ENCODE measurements at places on chromosomes 3 and 15.

- no peak for DNase-seq
Measured at GRCh38 chr3:193262707-193263106, 21.7 kb downstream of the PLAAT1 start.

DNA sequence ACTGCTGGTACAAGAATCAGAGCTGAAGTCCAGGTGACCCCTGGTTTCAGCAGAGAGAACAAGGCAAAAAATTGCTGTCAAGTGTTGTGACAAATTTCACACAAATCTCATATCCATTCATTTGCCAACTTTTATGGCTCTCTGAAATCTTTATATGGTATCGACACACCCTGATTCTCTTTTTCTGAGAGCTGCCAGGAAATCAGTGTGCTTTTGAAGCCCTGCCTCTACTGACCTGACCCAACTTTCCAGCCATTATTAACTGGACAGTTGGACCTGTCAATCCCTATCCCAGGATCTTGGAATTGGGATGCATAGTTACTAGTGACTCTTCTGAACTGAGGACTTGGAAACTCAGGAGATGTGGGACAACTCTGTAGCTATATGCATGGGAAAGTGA, 288.2 kb upstream of the GADL1 start:
- no peak for DNase-seq

GRCh38 chr3:78154521-78155186, 1114.8 kb downstream of the ROBO2 start:
- DNase-seq, result no peak

- DNase-seq, result no peak
Measured at GRCh38 chr3:5423076-5423475, 235.6 kb downstream of the EDEM1 start.
